Activated CD4-positive, alpha-beta T cell treated with anti-CD3 and anti-CD28 coated beads, Interleukin-2, amount 10 ng/mL, durations not matched to agents 7 days and 5 days (primary cell): ENCODE measurements at places on chromosomes 4 and X. TPM values are rescaled to one million over a fixed set of nuclear protein-coding genes. Genes with fewer than 3 reads are reported as not detected.
A peak's percentile ranks its signal among the peaks of the same experiment; 100 is the strongest.

GRCh38 chr4:189029976-189030504 is 890.8 kb downstream of the TRIML1 start:
- DNase-seq, result no peak

Gene SLC6A14
- not detected for total RNA-seq

GRCh38 chrX:53280331-53281320 is 758 bp downstream of the IQSEC2 start:
- no peak for DNase-seq

DNA sequence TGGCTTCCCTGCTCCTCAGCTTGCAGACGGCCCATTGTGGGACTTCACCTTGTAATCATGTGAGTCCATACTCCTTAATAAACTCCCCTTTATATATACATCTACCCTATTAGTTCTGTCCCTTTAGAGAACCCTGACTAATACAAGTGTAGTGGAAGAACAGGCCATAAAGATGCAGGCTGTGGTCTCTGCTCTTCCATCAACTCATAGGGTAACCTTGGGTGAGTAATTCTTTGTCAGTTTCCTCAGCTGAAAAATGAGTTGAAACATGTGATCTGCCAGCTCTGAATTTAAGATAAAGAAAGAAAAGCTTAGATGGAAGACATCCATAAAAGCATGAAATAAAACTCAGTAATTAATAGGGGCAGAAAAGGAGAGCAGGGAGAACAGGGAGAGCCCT is 103.6 kb downstream of the ENOX2 start:
- DNase-seq, result no peak

- DNase-seq, result no peak
These were observed 190.7 kb upstream of the CLNK start for GRCh38 chr4:10875144-10875799.

Gene TLL1
- total RNA-seq, result not detected

Gene EDA
- total RNA-seq, result 1.9 TPM

DNA sequence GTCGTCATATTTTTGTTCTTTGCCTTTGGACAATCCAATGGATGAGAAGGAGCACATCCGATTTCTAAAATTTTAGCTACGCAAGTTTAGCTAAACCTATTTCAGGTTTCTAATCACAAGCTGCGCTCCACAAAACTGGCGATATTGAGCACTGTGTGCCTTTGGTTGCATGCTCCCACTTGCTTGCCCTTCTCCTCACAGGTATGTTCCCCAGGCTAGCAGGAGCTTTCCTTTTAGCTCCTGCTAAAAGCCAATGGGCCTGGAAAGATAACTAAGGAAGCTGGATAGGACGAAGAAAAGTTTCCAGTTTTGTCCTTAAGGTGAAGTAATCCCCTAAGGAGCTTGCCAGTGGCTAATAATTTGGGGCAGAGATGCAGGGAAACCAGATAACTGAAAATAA is 975.2 kb downstream of the FSTL5 start:
- no peak for DNase-seq

DNA sequence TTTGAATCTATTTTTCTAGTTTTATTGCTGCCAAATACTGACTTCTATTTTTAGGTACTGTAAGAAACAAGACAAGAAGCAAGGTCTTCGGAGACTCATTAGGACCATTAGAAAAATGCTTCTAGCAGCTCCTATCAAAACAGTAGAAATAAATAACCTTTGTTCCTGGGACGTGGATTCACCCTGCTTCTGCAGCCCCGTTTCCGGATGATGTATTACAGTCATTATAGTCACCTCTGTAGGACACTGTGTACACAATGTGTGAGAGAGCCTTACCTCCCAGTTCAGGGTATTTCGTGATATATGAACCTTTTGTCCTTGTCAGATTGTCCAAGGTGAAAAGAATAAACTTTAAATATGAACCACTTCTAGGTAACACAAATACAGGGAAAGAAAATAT is 484.0 kb upstream of the TECRL start:
- no peak for DNase-seq

Gene SLC10A6
- total RNA-seq, result not detected

Gene CXCR3
- 68.2 TPM for total RNA-seq

Gene GATA1
- not detected for total RNA-seq

Gene SLC7A11
- total RNA-seq, result 2.2 TPM

- DNase-seq, result no peak
These were observed 95.1 kb downstream of the RASL11B start for GRCh38 chr4:52957220-52957686.

DNA sequence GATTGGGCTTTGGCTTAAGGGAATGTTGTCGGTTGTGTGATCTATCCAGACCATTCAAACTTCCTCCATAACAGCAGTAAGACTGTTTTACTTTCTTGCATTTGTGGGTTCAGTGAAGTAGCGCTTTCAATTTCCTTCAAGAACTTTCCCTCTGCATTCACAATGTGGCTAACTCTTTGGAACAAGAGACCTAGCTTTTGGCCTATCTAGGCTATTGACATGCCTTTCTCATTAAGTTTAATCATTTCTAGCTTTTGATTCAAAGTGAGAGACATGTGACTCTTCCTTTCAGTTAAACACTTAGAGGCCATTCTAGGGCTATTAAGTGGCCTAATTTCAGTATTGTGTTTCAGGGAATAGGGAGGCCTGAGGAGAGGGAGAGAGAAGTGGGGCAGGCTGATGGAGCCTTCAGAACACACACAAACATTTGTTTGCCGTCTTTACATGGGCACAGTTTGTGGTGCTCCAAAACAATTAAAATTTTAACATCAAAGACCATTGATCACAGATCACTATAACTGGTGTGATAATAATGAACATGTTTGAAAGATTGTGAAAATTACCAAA is 34.1 kb downstream of the ADH5 start:
- no peak for DNase-seq

Gene FRMD7
- total RNA-seq, result not detected

DNA sequence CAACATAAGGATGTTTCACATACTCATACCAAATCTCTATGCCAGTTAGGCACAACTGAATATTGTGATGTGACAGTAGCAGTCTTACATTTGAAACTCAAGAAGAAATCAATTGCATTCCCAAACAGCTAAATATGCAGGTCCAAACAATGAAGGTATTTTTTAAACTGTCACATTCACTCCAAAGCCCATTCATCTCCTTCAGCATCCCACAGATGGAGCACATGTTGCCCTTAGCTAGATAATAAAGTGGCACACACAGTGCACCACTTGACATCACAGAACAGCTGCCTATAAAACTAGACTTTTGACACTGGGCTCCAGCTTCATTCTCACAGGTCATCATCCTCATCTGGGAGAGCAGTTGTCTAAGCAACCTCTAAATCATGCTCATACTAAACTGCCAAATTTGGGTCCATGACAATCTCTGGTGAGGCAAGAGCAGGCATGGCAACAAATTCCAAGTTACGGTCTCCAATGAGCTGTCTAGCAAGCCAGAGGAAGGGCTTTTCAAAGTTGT is 26.2 kb upstream of the ARHGEF6 start:
- DNase-seq, result no peak

Gene EGF
- total RNA-seq, result not detected

- no peak for DNase-seq
These were observed 23.2 kb downstream of the TNIP3 start for GRCh38 chr4:121140716-121141460.

Gene DRD5
- not detected for total RNA-seq

GRCh38 chr4:84661191-84661939 is 78.4 kb downstream of the CDS1 start:
- no peak for DNase-seq

Gene CSAG3
- total RNA-seq, result 0.35 TPM

GRCh38 chrX:149392921-149393320 is 112.2 kb downstream of the IDS start:
- no peak for DNase-seq

DNA sequence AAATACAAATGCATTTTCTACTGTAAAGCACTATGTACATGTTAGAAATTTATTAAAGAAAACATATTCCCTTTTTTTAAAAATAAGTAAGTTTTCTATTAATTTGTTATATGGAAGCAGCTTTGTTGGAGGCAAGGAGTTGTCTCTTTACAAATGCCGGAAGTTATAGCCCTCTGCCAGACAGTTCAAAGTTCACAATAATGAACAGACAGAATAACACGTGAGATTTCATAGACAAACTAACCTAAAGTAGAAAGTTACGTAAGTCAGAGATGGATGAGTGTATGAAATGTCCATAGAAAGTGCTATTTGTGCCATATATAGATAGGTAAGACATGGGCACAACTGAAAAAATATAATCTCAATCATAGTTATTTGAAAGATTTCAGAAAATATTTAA is 43.9 kb upstream of the NEIL3 start:
- DNase-seq, result no peak

- no peak for DNase-seq
These were observed 3.1 kb downstream of the MID1IP1 start for GRCh38 chrX:38804432-38804681.

Gene SLITRK2
- not detected for total RNA-seq

- DNase-seq, result no peak
These were observed 1548.7 kb downstream of the RPA4 start for GRCh38 chrX:98432413-98432812.

DNA sequence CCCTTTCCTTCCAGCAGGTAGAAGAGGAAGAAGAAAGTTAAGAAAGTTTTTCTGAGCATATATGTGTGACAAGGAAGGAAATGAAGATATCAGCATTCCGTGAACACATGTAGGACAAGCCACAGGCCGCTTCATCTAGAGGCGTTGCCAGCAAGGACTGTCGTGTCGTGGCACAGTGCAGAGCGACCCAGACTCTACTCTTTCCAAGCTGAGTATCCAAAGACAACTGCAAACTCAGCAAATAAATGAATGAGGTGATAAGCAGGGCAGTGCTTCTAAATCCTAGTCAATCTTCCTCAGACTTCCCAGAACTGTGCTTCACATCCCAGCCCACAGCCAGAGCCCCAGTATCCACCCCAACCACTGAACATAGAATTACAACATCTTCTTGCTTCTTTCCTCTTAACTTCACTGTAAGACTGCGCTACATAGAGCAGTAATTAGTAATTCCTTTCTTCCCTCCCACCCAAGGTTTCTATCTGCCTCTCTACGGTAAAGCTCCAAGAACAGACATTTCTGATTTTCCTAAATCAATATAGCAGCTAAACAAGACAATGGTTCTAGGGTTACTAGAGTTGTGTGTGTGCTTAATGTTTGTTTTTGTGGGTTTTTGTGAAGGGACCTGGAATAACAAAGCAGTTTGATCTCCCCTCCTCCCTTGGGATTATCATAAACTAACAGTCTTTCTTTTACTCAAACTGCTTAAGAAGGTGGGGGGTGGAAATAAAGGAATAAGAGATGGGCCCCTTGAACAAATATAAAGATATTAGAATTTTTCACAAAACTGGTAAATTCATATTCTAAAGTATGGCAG is 71.6 kb downstream of the PAPSS1 start:
- no peak for DNase-seq

Gene LUZP4
- not detected for total RNA-seq

Gene ABCE1
- total RNA-seq, result 72.3 TPM

Gene ODAPH
- not detected for total RNA-seq

Gene SOWAHD
- total RNA-seq, result 3.3 TPM

DNA sequence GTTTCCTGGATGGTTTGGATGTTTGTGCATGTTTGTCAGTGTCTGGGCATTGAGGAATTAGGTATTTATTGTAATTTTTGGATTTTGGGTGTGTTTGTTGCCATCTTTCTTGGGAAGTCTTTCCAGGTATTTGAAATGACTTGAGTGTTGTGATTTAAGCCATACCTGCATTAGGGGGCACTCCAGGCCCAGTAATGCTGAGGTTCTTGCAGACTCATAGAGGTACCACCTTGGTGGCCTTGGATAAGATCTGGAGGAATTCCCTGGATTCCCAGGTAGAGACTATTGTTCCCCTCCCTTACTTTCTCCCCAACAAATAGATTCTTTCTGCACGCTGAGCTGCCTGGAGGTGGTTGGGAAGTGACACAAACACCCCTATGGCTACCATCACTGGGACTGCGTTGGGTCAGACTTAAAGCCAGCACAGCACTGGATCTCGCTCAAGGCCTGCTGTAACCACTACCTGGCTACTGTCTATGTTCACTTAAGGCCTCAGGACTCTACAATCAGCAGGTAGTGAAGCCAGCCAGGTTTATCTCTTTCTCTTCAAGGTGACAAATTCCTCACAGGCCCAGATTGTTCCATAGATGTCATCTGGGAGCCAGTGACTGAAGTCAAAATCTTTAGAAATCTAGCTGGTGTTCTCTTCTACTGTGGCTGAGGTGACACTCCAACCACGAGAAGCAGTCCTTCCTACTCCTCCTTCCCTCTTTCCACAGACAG is 643.6 kb downstream of the PDHA2 start:
- DNase-seq, result no peak

GRCh38 chrX:117969782-117970181 is 146.8 kb downstream of the KLHL13 start:
- DNase-seq, result no peak

Gene ACTRT1
- not detected for total RNA-seq

DNA sequence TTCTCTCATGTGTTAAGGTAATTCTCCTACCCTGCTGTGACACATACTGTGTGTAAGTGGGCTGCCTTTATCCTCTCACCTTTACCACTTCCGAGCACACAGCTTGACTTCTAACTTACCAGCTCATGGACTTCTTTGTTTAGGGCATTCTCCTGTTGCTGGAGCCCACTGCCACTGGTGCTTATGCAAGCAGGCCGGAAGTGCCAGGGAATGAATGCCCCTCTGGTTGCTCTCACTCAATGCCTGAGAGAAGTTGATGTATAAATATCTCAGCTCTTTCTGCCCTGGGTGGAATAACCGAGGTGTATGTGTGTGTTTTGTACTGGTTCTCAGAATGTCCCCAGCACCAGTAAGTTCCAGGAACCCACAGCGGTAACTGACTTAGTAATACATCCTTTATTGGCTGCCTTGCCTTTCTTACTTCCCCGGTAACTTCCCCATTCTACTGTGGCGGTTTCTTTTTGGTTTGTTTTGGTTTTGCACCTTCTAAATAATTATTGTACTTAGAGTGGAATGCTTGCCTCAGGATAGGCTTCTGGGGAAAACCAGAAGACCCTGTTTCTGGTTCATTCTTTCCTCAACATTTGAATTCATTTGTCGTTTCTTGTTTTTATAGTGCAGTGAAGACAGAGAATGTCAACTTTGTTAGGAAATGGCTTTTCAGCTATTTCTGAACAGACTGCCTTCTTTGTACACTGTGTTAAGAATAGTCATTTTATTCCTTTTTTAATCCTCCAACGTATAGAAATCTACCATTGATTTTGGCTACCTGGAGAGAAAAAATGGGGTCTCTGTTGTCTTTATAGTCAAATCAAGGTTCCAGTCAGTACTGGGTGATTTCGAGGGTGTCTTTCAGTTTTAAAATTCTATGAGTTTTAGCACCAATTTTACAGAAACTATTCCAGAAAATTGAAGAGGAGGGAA is 45.4 kb downstream of the CXorf58 start:
- peak; percentile 59 for DNase-seq

GRCh38 chrX:25072247-25072646 is 56.5 kb upstream of the ARX start:
- no peak for DNase-seq

DNA sequence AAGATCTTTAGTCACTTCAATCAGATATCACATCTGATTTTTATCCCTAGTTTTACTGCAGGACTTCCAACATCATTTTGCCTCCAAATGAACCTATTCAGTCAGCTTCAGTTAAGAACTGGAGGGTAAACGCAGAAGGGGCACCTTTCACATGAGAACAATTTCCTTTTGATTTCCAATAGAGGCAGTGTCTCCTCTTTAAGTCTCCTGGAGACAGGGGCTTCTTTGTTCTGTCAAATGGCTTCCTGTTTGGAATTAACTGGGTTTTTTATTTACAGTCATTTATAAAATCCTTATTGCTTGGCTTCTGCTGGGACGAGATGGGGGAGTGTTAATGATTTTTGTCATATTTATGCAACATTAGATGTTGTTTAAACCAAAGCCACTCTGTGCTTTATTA is 164.0 kb downstream of the STK32B start:
- no peak for DNase-seq
